ENCODE measurements at places on chromosomes 13 and 19. TPM values are rescaled to one million over a fixed set of nuclear protein-coding genes. Genes with fewer than 3 reads are reported as not detected.

SIGLEC12 gene
- total RNA-seq, result 5.3 TPM

TTC9B gene
- total RNA-seq, result not detected

ZNF155 gene
- total RNA-seq, result 12.3 TPM

- H3K4me1 ChIP-seq, result peaks cover 3% of the 10 kb centered on the region
- H3K4me3 ChIP-seq, result no peak overlapping the region
- H3K27ac ChIP-seq, result no peak overlapping the region
- no peak for DNase-seq
- peaks cover 23% of the 10 kb centered on the region for H3K36me3 ChIP-seq
Observed at GRCh38 chr13:98954313-98954712, 23.6 kb downstream of the DOCK9 start.

DNA sequence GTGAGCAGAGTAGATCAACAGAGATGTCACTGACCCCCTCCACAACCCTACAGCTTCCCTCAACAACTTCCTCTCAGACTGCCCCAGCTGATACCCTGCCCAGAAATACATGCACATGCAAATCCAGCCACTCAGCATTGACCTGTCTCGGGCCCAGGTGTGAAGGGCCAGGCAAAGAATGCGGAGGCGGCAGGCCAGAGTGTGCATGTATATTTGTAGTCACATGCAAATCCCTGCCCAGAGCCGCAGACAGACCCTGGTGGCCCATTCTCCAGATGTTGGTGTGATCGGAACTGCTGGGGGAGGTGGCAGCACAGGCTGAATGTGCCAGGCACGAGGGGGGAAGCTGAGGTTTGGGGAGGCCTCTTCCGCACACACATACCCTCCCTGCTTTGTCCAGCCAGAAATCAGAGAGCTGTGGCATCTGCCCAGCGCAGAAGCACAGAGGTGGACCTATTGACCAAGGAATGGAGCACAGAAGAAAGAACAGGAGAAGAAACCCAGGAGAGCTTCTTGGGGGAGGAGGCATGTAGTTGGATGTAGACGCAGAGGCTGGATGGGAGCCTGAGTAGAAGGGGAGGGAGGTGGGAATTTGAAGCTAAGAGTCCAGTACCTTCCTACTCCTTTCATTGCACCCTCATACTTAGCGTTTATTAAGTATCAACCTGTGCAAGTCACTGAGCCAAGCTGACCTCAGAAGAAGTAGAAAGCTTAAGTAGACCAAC is 14.4 kb downstream of the MEF2B start:
- no peak for DNase-seq
- H3K27me3 ChIP-seq, result no peaks in the 10 kb centered on the region
- H3K36me3 ChIP-seq, result peaks cover 3% of the 10 kb centered on the region
- no peaks in the 10 kb centered on the region for H3K4me1 ChIP-seq
- no peak overlapping the region for H3K4me3 ChIP-seq
